Cerebellar nuclear complex (tissue), 1 donor: ENCODE measurements at places on chromosomes 5 and 9.

- DNase-seq, result no peak
Measured at GRCh38 chr9:14692470-14693250, 572 bp downstream of the ZDHHC21 start.

DNA sequence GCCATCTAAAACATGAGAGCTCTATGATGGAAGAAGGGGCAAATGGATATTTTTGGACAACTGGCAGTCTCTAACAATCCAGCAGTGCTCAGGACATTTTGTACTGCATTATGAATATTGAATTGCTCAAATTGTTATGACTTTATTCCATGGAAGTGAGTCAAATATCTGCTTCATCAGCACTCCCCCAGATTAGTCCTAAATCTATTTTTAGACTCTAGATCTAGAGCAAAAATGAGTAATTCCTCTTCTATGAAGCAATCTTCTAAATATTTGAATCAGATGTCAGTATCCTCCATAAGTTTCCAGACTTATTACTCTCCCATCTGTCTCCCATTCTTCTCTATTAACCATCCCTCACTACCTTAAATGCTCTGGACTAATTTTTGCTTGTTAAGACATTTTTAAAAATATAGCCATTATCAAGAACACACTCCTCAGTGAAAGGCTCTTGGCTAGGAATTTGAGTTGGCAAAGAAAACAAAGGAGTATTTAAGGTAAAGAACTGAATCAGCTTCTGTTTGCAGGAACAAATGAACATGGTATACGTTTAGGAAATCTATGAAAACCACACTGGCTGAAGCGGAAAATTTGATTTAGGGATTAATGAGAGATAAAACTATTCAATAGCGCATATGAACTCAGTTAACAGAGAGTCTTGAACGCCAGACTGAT is 300.9 kb downstream of the MCTP1 start:
- DNase-seq, result no peak

GRCh38 chr9:128162215-128163026 is 2.4 kb downstream of the BBLN start:
- DNase-seq, result no peak

GRCh38 chr5:73793911-73794310 is 167.9 kb downstream of the ARHGEF28 start:
- DNase-seq, result no peak

DNA sequence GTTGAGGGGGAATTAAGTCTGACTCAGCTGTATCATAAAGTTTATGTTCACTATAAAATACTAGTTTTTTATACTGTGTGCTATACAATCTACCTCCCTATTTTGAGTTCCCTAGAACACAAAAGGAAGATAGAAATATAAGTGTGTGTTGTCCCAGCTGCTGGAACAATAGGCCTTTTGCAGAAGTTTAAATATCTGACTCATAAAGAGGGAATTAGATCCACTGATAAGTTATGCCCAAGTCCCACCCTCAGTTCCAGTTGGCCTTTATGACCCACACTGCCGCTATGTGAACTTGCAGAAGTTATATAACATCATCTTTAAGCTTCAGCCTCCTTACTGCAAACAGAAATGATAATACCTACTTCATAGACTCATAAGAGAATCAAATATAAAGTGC is 88.5 kb upstream of the DAB2 start:
- no peak for DNase-seq

DNA sequence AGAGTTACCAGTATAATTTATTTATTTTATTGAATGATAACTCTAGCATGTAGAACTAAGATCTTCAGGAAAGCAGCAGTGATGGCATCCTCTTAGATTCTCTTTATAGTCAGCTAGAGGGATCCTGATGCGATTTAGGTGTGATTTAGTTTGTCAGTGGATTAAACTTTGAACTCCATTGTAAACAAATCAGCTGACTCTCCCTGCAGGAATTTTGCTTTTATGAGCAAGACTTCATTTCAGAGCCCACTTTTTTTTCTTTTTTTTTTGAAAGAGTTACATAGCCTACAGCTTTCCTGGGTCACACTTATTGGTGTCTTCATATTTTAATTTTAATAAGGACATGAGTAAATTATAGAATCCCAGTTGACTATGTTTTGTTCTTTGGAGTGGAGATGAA is 93.8 kb upstream of the SEMA6A start:
- no peak for DNase-seq

GRCh38 chr9:137064027-137064879 is 6.1 kb downstream of the SAPCD2 start:
- DNase-seq, result peak; percentile 9

DNA sequence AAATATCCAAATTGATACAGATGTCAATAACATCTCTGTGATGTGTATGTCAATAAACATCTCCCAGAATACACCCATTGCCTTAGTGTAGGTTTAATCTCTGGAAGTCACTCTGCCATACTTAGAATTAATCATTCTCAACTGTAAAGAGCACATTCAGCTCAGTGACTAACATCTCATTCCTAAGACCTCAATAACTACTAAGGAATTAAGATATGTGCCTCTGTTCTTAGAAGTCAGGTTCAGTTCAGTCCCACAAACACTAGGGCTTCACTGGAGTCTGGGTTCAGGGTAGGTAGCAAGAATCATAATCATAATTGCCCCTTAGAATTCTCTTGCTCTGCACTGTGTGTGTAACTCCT is 31.7 kb downstream of the UGCG start:
- no peak for DNase-seq

- DNase-seq, result no peak
Measured at GRCh38 chr5:103014983-103015382, 105.0 kb downstream of the GIN1 start.

DNA sequence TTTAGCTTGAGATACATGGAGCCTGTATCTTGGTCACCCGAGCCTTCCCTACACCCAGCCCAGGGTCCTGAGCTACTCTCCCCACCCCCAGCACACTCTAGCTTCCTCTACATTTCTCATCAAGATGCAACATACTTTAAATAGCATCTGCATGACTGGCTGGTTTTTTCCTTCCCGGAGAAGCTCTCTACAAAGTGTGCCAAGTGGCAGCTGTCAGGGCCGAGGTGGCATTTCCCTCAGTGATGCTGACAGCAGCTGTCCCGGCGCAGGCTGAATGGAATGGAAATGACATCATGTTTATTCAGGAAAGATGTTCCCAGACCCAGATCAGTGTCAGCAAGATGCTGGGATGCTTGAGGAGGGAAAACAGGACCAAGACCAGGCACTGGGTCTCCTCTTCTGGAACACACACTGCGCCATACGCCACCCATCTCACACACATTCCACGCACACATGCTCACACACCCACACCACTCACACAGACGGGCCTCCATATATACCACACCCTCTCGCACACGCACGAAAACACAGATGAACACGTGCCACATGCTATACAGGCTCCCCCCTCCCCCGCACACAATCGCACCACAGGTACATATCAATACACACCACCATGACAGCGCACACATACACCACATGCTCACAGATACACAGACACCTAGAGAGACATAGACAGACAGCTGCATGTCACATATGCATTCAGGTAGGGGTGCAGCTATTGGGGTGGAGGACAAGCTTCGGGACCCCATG is 67.8 kb downstream of the LHX2 start:
- DNase-seq, result no peak

DNA sequence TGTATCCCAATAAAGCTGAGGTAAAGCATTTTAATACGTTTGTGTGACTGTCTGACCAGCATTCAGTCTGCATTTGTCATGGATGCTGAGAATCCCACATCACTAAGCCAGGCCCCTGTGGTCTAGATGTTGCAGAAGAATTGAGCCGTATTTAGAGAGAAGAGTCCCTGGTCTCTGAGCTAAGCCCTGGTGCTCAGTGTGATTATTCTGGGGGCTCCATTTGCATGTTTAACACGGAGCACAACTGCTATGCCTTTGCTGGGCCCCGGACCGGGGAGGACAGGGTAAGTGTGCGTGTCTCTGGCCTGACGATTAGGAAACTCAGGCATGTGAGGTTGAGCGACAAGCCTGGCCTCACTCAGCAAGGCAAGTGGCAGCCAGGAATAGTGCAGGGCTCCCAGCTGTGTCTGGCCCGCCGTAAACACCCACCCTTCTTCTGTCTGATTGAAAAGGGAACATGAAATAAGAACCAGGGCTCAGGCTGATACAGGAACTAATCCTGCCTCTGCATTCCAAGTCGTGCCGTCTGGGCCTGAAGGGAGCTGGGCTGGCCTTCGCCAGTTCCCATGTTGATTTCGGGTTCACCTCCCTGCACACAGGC is 22.3 kb downstream of the FAM78A start:
- no peak for DNase-seq

DNA sequence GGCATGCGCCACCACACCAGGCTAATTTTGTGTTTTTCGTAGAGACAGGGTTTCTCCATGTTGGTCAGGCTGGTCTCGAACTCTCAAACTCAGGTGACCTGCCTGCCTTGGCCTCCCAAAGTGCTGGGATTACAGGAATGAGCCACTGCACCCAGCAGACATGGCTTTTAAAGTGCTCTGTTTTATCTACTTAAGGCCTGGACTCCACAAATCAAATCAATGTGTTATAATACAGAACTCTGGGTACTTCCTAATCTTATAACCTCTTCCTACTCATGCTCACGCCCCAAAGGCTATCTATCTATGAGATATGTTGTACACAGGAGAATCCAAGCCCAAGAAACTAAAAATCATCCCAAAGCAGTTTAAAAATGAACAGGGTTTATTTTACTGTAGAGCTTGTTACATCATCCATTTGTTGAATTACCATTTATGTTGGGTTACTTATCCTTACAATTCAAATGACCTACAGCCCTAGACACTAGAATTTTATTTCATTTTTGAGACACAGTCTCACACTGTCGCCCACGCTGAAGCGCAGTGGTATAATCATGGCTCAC is 155.1 kb downstream of the EFNA5 start:
- no peak for DNase-seq

- DNase-seq, result no peak
Measured at GRCh38 chr9:128637656-128638055, 19.0 kb downstream of the DYNC2I2 start.

DNA sequence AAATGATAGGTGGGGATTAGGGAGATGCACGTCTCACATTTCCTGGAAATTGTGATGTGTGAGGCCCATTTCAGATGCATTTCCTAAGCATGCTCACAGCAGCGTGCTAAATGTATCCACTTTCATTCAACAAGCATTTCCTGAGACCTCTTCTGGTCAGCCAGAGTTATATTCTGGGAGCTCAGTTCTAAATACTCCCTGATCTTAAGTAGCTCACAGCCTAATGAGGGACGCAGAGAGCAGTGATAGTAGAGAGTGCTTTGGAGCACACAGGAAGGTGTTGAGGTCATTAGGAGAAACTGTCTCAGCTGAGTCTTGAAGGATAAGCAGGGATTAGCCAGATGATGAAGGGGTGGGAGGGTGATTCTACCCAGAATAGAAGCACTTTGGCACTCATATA is 46.2 kb upstream of the FSD1L start:
- DNase-seq, result no peak

GRCh38 chr5:17694914-17695313 is 60.7 kb downstream of the TAF11L14 start:
- no peak for DNase-seq

DNA sequence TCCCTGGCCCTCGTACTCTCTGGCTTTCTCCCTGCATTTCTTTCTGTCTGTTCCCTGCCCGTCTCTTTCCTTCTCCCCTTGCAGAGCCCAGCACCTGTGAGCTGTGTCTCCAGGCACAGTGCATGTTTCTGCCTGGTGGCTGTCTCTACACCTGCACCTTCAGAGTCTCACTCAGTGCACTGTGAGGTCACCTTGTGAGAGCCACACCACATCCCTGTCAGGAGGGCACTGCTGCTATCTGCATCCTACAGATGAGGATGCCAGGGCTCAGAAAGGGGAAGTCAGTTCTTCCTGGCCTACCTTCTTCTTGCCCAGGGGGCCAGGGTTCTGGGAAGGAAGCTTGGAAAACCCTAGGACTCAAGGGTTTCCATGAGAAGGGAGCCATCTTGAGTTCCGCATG is 69.7 kb upstream of the NEURL1B start:
- DNase-seq, result no peak

GRCh38 chr9:91416096-91416712 is 7.4 kb downstream of the NFIL3 start:
- no peak for DNase-seq

DNA sequence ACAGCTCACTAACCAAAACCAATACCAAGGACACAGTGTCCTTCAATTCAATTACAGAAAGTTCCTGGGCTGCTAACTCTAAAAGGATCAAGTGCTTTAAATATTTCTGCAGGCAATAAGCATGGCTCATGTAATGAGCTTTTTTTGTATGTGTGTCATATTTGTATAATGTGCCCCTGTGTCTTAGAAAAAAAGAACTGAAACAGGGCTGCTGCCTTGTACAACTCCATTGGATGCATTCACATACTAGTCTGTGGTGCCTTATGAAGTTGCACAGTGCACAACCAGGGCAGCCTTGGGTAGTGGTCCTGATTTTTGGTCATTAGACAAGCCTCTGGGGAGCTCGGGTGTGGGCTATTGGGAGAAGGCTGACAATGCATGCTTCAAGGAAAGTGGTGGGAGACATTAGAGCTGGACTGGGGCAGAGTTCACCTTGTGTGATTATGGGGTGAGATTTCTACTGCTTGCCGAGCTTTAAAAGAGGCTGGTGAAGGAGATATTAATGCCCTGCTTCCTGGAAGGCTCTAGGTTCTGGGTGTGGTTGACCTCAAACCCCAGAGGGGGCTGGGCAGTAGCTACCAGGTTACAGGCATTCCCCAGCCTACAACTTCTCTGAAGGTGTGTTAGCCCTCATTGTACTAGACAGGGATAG is 3.6 kb upstream of the CPEB4 start:
- DNase-seq, result no peak

DNA sequence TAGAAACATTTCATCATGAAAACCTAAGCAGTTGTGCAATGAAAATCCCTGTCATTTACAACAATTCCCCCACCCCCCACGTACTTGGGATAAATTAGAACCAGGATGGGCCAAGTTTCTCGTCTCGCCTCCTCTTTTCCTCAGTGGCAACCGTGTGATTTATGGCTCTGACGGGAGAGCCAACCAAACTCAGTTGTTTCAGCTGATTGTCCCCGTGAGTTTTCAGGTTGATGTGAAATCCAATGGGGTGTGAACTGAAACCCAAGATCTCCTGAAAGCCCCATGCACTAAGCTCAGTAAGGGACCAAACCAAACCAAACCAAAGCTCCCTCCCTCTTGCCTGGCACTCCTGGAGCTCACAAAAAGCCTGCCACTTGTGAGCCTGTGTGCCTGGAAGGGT is 138.7 kb upstream of the SLC24A2 start:
- no peak for DNase-seq

DNA sequence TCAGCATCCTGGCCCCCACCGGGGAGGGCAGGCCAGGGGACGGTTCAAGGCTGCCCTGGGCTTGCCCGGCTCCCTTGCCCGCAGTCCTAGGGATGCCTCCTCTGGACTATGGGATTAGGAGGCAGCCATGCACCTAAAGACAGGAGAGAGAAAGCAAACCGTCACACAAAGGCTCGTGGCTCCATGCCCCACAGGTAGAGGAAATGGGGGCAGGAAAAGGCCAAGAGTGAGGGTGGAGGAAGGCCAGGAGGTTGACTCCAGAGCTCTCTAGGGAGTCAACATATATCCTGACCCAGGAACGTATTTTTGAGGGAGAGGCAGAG is 9.7 kb downstream of the MGAT1 start:
- no peak for DNase-seq
